ENCODE measurements at places on chromosomes 4 and X. TPM values are rescaled to one million over a fixed set of nuclear protein-coding genes. Genes with fewer than 3 reads are reported as not detected.

GRCh38 chr4:110484767-110485166 lies 8.8 kb downstream of the ENPEP start:
- peak; percentile 60 for DNase-seq

GRCh38 chr4:184811526-184812198 lies 14.1 kb downstream of the ACSL1 start:
- DNase-seq = no peak

GRCh38 chrX:153245288-153245731 lies 66.2 kb downstream of the MAGEA1 start:
- peak; percentile 61 for DNase-seq

GRCh38 chr4:186079694-186080093 lies 10.7 kb downstream of the TLR3 start:
- no peak for DNase-seq

DNA sequence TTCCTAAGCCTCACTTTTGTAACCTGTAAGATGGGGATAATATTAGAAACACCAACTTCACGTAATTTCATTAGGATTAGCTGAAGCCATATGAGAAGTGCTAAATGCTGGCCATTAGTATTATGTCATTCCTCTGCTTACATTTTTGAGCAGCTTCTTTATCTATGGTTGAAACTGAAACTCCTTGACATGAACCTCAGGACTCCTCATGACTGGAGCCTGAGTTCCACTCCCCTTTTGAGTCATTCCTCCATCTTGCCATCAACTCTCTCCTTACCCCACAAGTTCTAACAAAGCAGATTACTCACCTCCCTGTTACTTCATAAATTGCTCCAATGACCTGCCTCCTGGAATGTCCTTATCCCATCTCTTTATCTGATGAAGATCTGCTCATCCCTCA lies 123.2 kb upstream of the KCNIP4 start:
- no peak for DNase-seq

DNA sequence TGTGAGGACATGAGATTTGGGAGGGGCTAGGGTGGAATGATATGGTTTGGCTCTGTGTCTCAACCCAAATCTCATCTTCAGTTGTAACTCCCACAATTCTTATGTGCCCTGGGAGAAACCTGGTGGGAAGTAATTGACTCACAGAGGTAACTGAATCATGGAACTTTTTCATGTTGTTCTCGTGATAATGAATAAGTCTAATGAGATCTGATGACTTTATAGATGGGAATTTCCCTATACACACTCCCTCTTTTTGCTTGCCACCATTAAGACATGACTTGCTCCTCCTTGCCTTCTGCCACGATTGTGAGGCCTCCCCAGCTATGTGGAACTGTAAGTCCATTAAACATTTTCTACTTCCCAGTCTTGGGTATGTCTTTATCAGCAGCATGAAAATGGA lies 253.2 kb upstream of the GK2 start:
- no peak for DNase-seq

The RPL34 gene
- 700 TPM for total RNA-seq

The DIAPH2 gene
- total RNA-seq = 33.0 TPM

The PGRMC2 gene
- 38.5 TPM for total RNA-seq

The HTN3 gene
- not detected for total RNA-seq

Measured in tongue (tissue), 3 donors.